ENCODE measurements at places on chromosomes 4 and X.
A peak's percentile ranks its signal among the peaks of the same experiment; 100 is the strongest.

DNA sequence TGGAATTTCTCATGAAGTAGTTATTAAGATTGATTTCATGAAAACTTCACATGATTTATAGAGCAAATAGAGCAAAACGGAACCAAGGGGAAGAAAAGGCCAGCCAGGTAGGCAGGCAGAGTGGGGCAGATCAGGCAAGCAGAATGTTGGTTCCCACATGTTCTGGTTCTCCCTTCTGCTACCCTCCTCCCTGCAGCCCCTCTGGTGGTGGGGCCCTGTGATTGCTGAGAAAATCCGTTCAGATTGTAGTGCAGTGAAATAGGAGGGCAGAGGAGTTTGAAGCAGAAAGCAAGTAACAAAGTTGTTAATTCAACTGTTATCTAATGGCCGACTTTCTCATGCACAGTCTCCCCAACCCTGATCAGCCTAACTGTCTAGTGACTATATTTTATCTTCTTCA lies 185.3 kb downstream of the MID1IP1 start:
- DNase-seq, result no peak

DNA sequence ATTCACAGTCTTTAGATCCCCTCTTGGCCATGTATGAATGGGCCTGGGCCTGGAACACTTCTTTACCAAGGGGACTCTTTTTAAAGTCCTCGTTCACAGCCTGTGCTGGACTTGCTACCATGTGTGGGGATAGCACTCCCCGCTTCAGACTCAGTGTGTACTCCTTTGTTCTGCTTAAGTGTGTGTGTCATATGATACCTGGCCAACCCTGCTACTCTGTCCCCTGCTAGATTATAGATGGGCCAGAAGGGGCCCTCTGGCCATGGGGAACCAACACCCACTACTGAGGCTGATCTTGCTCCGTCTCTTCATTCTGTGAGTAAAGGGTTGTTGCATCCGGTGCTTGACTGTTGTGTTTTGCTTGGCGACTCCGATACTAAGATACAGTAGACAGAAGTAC lies 8.0 kb downstream of the CCDC110 start:
- no peak for DNase-seq

DNA sequence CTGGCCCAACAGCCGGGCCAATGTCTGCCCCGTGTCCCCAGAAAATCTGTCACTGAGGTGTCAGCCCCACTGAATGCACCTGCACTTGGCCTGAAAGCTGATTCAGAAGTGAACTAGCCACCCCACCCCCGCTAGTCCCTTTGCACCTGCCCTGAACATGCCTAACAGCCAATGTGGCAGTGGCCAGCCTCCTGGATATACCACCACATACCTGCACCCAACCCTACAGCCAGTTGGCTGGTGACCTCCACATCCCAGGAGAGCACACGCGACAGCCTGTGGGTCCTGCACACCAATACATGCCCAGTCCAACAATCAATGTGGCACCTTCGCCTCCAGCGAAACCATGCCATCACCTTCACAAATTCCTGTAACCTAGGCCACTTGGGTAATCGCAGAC lies 116.7 kb downstream of the GALNTL6 start:
- no peak for DNase-seq

DNA sequence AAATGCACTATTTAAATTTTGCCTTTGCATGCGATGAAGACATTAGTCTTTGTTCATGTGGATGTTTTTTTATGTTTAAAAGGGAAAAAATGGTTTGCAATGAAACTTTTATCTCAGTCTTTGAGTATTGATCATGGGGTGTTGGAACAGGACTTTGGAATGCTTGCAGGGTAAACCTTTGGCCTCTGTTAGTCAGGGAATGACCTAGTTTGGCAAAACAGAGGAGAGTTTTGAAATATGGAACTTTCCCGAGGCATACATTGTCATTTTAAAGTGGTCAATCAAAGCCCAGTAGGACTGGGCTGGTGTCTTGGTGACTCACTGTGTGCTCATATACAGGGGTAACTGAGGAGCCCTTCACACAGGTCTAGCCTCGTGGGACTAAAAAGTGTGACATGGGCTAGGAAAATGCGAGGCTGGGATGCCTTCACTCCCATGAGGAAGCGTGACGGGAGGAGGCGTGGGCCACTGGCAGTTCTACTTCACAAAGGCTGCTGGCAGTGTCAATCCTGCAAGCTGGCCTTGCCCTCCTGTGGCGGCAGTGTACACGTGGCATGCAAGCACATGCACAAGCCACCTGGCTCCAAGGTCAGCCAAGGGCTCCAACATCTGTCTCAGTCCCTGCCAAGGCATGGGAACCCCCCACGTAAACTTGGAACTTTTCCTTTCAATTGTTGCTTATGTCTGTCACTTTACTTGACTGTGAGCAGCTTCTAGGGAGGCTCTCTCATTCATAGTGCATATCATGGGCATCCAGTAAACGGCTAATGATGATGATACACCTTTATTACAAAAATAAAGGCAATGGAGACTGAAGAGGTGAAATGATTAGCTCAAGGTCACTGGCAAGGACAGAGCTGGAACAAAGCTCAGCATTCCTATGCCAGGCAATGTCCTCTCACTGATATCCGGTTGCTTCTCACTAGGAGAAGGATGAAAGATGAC lies 5.2 kb upstream of the F11 start:
- DNase-seq, result no peak

- DNase-seq, result no peak
Observed at GRCh38 chr4:73822812-73823504, 13.5 kb upstream of the CXCL6 start.

GRCh38 chrX:123049071-123049625 lies 134.9 kb upstream of the GRIA3 start:
- no peak for DNase-seq

GRCh38 chr4:118716304-118716703 lies 31.1 kb downstream of the METTL14 start:
- no peak for DNase-seq

DNA sequence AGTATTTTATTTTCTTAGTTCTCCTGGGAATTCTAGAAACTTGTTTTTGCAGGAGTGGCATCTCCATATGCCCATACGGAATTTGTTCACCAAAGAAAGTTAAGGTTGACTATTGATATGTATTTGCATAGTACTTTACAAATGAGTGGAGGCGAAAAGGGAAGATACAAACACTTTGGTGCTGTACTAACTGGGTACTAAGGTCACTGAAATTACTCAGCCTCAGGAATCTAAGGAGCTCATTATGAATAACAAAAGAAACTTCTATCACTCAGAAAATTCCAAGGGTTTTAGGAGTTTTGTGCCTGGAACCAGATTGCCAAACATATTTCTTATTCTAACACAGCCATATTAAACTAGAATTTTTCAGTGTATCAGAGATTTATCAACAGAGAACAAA lies 27.4 kb upstream of the TMPRSS11B start:
- DNase-seq, result no peak

DNA sequence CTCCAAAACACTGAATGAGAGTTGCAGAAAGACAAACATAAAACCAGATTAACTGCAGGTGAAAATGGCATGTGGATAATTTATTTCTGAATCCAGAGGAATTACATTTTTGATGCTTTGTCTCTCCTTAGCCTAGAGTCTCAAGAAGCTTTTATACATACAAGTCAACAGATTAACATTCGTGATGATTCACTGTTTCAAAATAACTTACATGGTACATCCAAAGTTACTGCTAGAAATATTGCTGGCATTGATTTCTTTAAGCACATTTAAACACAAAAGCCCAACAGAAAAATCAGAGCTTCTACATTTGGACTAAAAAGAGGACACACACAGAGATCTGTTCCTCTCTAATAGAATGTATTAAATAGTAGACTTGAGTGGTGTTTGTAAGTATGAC lies 105.6 kb downstream of the AMELX start:
- no peak for DNase-seq

GRCh38 chr4:113645771-113646441 lies 115.6 kb downstream of the CAMK2D start:
- peak; percentile 76 for DNase-seq

DNA sequence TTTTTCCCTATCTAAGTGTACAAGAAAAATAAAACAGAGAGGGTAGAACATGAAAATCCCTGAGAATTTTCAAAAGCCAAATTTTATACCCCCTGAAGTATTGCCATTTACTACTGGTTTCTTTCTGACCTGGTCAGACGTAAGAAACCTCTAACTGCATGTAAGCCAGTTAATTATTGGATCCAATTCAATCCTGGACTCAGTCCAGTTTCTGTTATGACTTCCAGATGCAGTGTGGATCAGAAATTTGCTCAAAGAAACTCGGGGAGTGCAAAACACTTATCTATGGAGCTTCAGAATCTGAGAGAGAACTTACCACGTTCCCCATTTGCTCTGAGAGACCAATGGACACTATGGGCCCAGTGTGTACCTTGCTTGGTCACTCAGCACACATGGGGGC lies 383.5 kb downstream of the KLHL4 start:
- no peak for DNase-seq

DNA sequence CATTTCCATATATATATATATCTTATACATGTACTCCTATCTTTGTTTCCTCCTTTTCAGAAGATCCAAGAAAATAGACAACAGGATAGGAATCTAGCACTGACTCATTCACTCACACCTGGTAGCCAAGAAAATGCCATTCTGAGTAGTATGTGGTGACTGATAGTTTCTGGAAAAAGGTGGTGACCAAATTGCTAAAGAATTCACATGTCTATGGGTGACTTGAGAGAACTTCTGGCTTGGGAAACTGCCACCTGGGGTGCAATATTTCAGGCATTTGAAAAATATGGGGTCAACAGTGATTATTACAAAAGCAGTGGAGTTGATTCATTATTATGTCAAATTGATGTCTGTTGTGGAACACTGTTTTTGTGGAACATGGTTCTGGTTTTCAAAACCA lies 605.1 kb downstream of the PCDH18 start:
- no peak for DNase-seq

- DNase-seq, result no peak
Observed at GRCh38 chr4:153713866-153714646, 30.0 kb downstream of the TLR2 start.

DNA sequence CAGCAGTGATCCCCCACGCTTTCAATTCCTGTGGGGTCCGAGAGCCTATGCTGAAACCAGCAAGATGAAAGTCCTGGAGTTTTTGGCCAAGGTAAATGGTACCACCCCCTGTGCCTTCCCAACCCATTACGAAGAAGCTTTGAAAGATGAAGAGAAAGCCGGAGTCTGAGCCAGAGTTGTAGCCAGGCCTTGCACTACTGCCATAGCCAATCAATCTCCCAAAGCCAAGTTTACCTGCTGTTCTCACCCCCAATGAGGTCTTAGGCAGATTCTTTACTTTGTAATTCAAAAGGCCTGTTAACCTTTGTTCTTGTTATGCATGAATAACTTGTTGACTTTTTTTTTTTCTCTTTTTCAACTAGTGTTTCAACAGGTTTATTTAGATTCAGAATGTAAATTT lies 4.0 kb downstream of the MAGEB2 start:
- no peak for DNase-seq

DNA sequence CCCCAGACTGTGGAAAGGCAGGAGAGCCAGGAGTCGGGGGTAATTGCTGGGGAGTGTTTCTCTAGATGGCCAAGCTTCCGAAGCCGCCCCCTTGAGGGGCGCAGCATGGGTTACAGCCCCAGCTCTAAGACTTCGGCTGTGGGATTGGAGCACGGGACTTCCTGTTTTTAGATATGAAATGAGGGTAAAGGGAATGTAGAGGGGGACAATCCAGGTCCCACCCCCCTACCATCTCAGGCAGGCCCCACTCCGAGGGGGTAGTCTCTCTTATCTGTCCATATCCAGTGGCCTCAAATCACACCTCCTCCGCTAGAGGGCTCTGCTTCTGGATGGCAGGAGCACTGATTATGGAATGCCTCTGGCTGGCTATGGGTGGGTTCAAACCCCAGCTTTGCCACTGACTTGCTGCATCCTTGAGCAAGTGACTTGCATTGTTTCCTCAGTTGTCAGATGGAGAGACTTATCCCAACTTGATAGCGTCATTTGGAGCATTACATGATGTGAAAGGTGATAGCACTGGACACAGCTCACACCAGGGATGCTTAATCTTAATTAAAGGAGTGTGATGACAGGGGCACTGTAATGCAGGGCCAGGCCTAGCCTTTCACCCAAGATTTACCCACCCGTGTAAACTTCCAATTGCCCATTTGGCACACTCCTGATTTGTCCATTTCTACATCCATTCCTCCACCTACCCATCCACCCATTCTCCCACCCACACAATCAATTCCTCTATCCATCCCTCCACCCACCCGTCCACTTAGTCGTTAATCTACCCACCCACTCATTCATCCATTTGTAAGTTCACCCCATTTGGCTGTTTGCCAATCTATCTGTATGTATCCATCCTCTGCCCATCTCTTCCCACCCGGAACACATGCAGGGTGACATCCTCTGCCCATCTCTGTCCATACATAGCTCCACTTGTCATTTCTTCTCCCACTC lies 848 bp upstream of the KCND1 start:
- DNase-seq, result peak; percentile 21

DNA sequence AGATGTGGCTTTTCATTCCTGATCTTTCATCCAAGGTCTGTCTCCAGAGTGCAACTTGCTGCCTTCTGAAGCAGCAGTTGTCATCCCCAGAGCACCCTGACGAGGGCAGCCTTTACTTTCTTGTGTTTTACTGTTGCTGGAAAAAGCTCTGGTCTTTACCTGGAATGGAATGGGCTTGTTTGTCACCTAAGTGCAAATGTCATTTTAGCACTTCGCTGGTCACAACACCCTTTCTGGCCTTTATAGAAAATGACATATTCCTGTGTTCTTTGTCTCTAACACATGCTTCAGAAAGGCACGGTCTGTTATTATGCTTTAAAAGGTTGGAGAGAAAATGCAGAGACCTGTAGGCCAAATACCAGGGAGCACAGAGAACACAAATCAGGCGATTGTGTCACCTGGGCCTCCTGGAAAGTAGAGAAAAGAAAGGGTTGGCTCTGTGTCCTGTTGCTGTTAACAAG lies 332.7 kb upstream of the IGFBP7 start:
- DNase-seq, result no peak

- DNase-seq, result no peak
Observed at GRCh38 chrX:41407816-41408215, 39.3 kb upstream of the NYX start.

GRCh38 chr4:137370206-137370633 lies 162.1 kb downstream of the PCDH18 start:
- DNase-seq, result peak; percentile 51

GRCh38 chrX:20352935-20353336 lies 86.2 kb upstream of the RPS6KA3 start:
- DNase-seq, result no peak

DNA sequence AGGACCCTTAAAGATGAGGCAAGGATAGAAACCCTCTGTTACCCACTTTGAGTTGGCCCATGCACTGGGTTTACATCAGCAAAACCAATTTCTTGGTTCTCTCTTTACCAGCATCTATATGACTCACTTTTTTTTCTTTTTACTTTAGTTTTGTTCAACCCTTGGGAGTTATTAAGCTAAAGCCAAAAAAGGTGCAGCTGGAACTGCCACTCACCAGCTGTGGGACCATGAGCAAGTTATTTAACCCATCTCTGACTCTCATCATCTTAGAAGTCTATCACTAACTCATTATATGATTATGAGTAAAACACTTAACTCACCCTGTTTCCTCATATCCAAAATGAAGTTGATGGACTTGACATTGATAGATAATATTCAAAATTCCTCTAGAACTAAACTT lies 53.4 kb downstream of the GABRB1 start:
- DNase-seq, result no peak

Data from H4 (cell line).